Astrocyte (in vitro differentiated cells and primary cell): ENCODE measurements at places on chromosomes 2 and 18. TPM values are rescaled to one million over a fixed set of nuclear protein-coding genes. Genes with fewer than 3 reads are reported as not detected.
A peak's percentile ranks its signal among the peaks of the same experiment; 100 is the strongest.

GRCh38 chr2:104158191-104158590, 695.7 kb upstream of the POU3F3 start:
- no peak for DNase-seq

- no peak for DNase-seq
Observed at GRCh38 chr2:239200646-239201530, 199.9 kb downstream of the HDAC4 start.

DNA sequence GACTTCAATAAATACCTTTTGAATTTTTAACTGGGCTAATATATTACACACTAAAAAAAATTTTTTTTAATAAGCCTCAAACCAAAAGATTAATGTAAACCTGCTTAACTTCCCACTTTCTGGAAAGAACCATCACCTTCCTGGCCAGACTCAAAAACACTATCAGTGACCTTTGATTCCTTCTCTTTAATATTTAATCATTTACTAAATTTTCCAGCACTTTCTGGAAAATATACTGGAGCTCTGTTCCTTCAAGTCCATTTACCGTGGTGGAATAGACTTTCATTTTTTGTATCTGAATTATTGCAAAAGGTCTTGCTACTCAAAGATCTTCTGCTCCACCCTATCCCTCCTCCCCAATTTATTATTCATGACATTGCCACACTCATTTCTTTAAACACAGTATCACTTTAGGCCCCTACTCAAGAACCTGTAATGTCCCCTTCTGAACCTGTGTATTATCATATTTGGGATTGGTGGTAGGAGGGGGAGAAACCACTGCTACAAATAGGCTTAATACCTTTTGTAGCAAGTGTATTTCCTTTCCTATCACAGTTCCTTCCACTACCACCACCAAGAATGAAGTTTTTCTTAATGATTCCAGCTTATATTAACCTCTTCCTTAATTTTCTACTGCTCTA, 7.4 kb downstream of the PPP4R3B start:
- no peak for DNase-seq

DNA sequence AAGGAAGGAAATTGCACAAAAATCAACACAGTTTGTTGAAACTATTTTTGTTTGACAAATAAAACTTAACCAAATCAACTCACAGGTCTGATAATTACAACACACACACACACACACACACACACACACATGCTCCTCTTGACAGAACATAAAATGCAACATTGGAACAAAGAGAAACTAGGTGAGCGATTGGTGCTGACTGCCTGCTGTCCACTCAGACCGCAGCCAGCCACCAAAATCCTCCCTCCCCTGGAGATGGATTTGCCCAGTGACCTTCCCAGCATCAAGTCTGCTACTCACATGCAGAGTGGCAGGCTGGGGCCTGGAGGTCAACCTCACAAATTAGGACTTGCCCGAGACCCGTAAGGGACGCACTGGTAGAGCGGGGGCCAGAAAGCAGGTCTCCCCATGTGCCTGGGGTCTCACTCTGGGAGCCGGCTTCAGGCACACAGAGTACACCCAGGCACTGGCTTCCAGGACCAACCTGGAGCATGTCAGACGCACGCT, 61.4 kb downstream of the DIPK1C start:
- no peak for DNase-seq

- DNase-seq: peak; percentile 45
Observed at GRCh38 chr2:54560146-54560881, 104.2 kb downstream of the SPTBN1 start.

DNA sequence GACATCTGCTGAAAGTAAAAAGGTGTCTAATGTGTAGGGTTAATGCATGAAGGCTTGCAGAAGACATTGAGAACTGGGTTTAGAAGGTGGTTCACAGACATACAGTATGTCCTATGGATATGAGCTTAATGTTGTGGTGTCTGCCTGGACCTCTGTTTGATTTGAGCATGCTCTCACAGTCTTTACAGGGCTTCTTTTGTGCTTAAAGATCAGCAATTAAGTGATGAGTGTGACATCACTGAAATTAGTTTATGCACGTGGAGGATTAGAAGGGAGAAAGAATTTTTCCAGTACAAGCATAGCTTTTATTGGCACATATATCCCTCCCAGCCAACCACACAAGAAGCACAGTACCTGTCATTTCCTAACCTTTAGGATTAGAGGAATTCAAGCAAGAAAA, 367.5 kb upstream of the RAB12 start:
- DNase-seq: no peak

DNA sequence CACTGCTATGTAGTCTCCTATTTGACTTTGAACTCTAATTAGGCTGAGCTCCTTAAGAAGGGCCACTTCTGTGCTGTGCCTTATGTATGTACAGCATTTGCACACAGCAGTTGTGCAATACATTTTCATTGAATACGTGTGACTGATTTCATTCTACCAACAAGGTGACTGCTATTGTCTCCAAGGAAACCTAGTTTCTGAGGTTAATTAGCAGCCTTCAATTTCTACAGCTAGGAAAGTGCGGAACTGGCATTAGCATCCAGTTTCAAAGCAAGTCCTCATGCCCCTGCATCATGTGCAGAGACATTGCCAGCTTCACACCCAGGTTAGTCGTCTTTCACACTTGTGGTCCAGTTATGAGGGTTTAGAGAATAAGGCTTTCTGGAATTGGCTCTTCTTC, 58.6 kb downstream of the NCK2 start:
- DNase-seq: no peak

DNA sequence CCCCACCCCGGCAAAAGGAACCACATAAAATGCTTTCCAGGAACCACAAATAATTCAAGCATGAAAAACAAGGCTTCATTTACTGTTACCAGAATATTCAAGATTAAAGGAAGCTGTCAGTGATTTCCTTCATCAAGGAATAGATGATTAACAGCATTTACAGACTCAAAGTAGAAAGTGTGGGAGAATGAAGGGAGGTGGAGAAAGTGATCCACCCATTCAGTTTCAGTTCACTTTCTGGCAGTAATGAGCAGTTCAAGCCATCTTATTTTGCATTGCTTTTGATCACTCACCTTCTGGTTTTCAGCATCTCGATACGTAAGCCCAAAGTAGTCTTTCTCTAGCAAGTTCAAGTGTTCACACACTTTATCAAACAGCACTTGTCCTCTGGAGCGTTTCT, 99.0 kb downstream of the EPB41L3 start:
- no peak for DNase-seq

GRCh38 chr18:9526458-9526857, 51.1 kb downstream of the RALBP1 start:
- DNase-seq: no peak

- no peak for DNase-seq
Observed at GRCh38 chr2:128467321-128467969, 148.8 kb upstream of the HS6ST1 start.

- no peak for DNase-seq
Observed at GRCh38 chr2:13546131-13546530, 829.4 kb downstream of the TRIB2 start.

DNA sequence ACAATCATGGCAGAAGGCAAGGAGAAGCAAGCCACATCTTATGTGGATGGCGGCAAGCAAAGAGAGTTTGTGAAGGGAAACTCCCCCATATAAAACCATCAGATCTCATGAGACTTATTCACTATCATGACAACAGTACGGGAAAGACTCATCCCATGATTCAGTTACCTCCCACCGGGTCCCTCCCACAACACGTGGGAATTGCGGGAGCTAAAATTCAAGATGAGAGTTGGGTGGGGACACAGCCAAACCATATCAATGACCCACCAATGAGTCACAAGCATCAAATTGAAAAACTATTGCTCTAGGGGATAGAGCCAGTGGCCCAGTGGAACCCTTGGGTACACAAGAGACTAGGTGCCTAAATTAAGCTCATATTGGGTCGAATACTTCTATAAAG, 157.4 kb downstream of the FBXO15 start:
- DNase-seq: no peak

DNA sequence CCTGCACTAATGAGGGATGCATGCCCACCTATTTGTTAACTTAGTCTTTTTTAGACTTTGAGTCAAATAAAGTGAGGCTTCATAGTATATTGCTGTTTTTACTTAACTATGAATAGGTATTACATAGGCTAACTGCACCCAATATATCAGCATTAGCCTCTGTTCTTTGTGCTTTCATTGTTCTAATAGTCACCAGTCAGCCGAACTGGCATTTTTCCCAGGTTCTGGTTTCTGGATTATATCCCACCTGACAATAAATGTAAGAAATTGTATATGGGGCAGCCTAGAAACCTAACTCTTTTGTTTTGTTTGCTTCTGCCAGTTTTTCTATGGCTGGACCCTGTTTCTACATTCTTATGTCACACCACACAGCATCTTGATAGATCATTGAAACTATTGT, 1672.4 kb upstream of the LRRTM1 start:
- DNase-seq: no peak

- DNase-seq: no peak
Observed at GRCh38 chr2:196229013-196229412, 57.6 kb upstream of the STK17B start.

GRCh38 chr2:83282043-83282795, 1176.9 kb downstream of the SUCLG1 start:
- DNase-seq: no peak

DNA sequence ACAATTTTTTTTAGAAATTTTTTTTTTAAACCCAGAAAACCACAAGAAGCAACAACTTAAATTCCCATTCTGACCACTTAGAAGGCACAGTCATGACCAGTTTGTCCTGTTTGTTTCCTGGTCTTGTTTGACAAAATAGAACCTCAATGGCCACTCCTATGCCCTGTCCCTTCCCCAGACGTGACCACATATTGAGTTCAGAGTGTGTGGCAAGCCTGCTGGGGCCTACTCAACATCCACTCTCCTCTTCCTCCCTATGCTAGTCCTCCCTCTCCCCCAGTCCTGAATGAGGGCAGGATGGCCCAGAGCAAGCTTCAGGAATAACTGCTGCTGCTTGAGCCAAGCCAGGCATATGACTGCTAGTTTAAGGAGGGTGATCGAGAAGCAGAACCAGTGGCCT, 89.6 kb downstream of the PRELID3A start:
- no peak for DNase-seq

DNA sequence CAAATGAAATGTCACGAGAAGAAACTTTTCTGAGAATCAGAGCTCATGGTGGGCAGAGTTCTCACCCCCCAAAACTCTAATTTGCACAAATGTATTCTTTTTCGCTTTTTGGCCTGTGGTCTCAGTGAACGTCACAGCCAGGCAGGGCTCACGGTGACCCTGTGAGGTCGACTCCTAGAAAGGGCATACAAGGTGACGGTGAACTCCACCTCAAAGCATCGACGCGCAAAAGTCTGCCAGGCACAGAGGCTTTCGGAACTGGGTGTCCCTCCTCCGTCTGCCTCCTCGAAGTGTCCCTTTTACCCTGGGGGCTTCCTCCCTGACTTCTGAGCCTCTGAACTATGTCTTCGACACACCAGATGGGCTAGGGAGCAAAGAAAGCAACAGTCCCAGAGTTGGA, 139.2 kb upstream of the PXDN start:
- no peak for DNase-seq

GRCh38 chr2:238496756-238497609, 70.3 kb downstream of the ASB1 start:
- DNase-seq: no peak

MPP4 gene
- total RNA-seq: 1.0 and 2.9 TPM in 2 replicates

CDH19 gene
- not detected in 2 replicates for total RNA-seq

CPO gene
- total RNA-seq: not detected in 2 replicates

FAM124B gene
- not detected in 2 replicates for total RNA-seq

SIX2 gene
- 7.4 and 10.1 TPM in 2 replicates for total RNA-seq

CAPN14 gene
- total RNA-seq: 0.12 and 0.14 TPM in 2 replicates

CDCA7 gene
- total RNA-seq: 4.6 and 5.3 TPM in 2 replicates
